Stimulated activated CD8-positive, alpha-beta memory T cell treated with anti-CD3 and anti-CD28 coated beads, Interleukin-4, amount 100 ng/mL, for 1 hour (primary cell): ENCODE measurements at places on chromosomes 4 and X.
A peak's percentile ranks its signal among the peaks of the same experiment; 100 is the strongest.

- no peak for DNase-seq
These were observed 755.8 kb downstream of the RPA4 start for GRCh38 chrX:97639526-97639925.

- DNase-seq, result no peak
These were observed 201.0 kb downstream of the SPRY1 start for GRCh38 chr4:123597586-123597985.

DNA sequence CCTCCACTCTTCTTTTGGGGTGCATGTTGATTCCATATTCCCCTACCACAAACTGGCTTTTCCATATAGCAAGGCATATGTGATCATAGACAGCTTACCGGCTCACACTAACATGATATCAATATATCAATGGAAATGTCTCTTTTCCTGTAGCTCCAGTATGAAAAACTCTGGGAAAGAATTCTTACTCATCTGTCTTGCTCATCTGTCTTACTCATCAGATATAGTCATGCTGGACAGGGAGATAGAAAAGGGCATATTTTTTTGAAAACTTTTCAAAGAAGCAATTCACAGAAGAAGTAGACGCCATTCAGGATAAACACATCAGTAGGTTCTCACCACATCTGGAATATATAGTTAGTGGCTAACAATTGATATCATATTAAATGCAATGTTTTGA, 794.7 kb downstream of the RAB28 start:
- no peak for DNase-seq

DNA sequence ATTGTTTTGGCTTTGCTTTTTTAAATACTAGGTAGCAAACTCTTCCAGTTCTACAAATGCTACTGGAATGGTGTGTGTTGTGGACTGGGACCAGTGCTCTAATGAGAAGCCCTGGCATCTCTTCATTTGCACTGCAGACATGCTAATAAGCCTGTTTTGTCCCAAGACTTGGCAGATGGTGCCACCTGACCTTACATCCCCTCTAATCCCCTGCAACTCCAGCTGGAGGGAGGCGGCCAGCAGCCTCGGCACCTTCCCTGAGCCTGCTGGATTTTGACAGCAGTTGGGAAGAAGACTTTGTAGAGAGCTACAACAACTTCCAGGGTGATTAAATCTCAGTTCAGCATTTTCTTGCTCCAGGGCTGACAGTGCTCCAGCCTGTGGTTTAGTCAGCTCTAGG, 200.0 kb downstream of the DCLK2 start:
- no peak for DNase-seq

DNA sequence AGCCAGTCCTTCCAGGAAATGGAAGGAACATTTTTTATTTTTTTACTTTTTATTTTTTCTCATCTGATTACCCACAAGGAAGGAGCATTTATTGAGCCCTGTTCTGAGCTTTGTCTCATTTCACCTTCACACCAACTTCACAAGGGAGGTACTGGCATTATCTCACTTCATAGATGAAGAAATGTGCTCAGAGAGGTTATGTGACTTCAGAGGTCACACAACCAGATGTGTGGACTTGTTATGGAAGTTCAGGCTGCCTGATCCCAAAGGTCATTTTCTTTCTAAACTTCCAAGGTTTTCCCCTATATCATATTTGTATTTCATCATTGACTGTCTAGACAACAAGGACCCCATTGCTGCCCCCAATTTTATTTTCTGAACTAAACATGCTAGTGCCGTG, 160.3 kb downstream of the DCLK2 start:
- no peak for DNase-seq

DNA sequence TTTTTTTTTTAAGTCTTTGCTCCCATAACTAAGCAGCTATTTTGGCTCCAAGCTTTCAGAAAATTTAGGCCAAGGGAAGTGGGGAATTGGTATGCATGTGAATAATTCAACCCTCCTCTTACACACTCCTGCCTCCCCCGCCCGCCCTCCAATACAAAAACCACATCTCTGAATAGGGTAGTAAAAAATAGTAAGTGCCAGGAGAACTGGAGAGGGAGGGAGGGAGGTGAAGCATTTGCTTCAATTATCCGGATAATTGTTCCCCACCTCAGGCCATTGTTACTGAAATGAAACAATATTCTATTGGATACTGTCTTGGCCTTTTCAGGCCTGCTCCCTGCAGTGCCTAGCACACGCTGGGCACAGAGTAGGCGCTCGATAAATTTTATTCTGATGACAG, 5.5 kb upstream of the GSX2 start:
- no peak for DNase-seq

DNA sequence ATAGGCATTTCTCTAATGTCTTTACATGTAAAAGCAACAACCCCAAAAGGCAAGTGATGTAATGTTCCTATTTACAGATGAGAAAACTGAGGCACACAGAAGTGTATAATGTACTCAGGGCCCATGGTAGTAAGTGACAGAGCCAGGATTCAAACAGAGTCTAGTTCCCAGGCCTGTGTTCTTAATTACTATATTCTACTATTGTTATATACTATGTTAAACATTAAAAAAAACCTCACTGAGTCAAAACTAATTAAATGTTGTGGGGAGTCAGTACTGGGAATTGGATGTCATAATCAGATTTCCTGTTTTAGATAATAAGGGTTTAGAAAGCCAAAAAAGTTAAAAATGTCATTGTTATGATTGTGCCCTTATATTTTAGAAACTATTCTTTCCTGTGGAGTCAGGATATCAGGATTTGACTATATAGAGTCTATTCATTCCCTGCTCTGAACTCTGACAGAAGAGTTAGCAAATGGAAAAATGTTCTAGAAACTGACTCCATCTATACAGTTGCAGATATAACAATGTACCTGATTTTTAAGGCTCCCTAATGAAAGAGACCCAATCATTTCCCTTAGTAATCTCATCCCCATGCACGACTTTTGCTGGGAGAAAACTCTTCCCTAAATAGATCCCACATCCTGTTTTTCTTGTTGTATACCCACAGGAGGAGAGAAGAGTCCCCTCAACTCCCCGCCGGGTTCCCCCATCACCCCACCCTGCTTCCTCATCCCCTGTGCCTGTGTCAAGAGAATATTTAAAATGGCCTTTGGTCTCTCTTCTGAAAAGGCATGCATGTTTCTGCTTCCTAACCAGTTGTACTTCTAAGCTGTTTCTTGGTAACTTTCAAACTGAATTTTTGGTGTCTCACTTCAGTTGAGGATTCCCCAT, 69.7 kb downstream of the REELD1 start:
- DNase-seq, result no peak

GRCh38 chr4:167136270-167136669, 98.0 kb downstream of the SPOCK3 start:
- DNase-seq, result no peak

DNA sequence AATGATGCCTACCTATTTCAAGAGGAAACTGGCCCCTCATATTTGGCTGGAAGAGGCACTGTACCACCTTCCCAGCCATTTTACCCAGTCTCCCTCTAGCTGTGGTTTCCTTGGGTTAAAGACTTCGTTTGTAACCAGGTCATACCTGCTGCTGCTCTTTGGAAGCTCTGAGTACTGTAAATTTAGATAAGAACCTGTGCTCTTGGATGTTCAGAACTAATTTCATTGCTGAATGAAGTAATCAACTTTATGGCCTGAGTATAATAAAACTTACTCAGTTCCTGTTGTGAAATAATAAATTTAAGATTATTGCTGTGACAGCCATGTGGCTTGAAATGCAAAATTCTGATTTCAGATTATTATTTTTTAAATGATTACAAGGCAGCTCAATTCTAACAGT, 12.2 kb downstream of the MTTP start:
- DNase-seq, result no peak

DNA sequence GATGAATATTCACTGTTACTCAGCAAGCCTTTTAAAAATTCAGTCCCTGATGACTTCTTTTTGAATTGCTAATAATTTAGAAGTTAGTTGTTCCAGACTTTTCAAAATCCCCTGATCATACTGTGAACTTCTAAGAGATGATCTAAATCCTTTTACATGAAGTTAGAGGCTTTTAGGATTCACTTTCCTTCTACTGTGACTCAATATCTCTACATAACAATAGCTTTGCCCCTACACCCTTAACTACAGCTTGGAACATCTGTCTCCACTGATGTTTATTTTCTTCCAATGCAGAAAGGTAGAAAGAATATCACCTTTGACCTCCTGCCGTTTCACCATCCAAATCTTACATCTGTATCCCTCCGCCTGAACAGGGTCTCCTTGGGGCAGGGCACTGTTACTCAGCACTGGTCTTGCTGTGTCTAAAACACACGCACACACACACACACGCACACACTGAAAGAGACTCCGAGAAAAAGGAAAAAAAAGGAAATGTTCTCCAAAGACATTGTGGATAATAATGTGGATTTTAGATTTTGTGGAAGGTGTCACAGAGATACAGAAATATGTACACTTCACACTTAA, 111.6 kb upstream of the GPRIN3 start:
- DNase-seq, result no peak

GRCh38 chr4:30653291-30653690, 66.9 kb upstream of the PCDH7 start:
- no peak for DNase-seq

DNA sequence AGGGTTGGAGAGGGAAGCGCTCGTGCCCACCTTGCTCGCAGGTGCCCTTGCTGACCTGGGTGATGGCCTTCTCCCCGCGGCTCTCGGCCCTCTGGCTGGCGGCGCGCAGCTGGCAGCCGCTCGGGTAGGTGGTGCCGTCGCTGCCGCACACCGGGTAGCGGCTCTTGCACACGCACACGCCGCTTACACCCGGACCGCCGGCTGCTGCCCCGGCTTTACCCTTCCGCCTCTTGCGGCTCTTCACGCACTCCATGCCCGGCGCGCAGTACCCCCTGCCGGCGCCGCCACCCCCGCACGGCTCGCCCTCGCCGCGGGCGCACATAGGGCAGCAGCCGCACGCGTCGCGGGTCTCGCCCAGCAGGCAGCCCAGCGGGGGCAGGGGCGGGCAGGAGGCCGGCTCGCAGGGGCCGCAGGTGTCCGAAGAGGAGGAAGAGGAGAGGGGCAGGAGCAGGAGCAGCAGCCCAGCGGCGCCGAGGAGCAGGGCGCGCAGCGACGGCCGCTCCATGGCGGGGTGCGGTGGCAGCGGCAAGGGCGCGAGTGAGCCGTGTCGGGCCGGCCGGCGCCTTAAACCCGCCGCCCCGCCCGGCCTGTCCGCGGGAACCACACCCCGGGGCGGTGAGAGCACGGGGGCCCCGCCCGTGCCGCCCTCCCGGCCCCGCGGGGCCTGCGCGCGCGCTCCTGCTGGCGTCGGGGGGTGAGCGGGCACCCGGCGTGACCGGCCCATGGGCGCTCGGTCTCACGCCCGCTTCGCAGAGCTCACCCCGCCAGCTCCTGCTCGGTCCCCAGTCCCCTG, at the start of gene IGFBP7:
Gene IGFBP7, minus strand, starts transcription at position 539 of the 793 bp plus-strand sequence. Its CDS starts 34 bp downstream, at position 505.
- DNase-seq, result no peak

DNA sequence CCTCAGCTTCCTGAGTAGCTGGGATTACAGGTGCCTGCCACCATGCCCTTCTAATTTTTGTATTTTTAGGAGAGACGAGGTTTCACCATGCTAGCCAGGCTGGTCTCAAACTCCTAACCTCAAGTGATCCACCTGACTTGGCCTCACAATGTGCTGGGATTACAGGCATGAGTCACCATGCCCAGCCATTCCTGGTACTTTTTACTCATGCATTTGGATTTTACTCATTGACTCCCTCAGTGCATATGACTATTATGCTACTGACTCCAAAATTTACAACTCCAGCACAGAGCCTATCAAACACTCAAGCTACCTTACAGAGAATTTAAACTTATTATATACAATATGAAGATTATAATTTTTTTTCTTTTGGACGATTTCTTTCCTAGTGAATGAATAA, 199.9 kb downstream of the CXXC4 start:
- DNase-seq, result no peak

GRCh38 chrX:19867411-19867732, 20.0 kb downstream of the SH3KBP1 start:
- no peak for DNase-seq

DNA sequence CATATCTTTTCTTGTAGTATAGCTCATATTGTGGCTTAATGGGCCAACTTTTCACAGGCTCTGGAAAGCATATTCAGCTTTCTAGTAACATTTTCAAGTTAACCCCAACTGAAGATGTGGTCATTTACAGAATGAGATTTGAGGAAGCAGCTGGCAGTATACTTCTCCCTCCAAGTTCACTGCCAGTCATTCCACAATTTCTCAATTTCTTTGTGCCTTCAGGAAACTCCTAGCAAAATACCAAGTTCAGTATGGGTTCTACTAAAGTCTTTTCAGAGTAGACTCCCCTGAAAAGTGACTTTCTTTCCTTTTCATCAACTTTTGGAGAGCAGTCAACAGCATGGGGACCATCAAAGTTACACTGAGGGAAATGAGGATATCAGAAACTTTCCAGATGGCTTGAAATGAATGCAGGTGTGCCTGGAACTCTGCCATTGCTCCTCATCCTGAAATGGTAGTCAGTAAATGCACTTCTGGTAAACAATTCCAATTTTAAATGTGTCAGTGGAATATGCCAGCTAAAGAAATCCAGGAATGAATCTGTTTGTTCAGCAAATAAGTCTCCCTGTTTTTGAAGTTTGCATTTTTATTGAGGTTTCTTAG, 81.5 kb upstream of the TEX13D start:
- no peak for DNase-seq

GRCh38 chr4:38132107-38132673, 172.0 kb downstream of the PTTG2 start:
- peak; percentile 38 for DNase-seq

GRCh38 chrX:13069771-13070416, 25.5 kb upstream of the FAM9C start:
- no peak for DNase-seq

DNA sequence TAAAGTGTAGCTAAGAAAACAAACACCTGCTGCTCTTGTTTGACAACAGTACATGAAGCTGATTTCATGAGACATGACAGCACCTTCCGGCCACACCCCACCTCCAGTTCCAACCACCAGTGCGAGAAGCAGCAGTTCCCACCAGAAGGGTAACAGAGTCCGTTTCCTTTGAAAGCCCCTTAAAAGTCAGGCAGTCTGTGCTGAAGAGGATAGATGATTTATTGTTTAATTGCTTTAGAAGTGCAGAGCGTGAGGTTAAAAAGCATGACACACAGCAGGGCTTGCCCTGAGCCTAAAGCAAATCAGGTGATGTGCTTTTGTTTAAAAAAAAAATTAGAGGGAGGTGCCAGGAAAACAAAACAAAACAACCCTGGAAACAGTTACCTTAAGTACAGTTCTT, 82.6 kb downstream of the HADH start:
- peak; percentile 48 for DNase-seq
